ENCODE measurements at places on chromosomes 12 and 14.

- no peak overlapping the region for H3K4me3 ChIP-seq
- H3K36me3 ChIP-seq = no peaks in the 10 kb centered on the region
- DNase-seq = no peak
- H3K4me1 ChIP-seq = no peaks in the 10 kb centered on the region
- no peak overlapping the region for H3K27ac ChIP-seq
Observed at GRCh38 chr12:82019533-82019932, 260.4 kb upstream of the PPFIA2 start.

GRCh38 chr14:56160088-56160487 is 41.9 kb downstream of the PELI2 start:
- H3K27me3 ChIP-seq = no peaks in the 10 kb centered on the region
- no peak for DNase-seq
- no peak overlapping the region for H3K27ac ChIP-seq
- no peak overlapping the region for H3K4me3 ChIP-seq
- H3K36me3 ChIP-seq = no peaks in the 10 kb centered on the region

DNA sequence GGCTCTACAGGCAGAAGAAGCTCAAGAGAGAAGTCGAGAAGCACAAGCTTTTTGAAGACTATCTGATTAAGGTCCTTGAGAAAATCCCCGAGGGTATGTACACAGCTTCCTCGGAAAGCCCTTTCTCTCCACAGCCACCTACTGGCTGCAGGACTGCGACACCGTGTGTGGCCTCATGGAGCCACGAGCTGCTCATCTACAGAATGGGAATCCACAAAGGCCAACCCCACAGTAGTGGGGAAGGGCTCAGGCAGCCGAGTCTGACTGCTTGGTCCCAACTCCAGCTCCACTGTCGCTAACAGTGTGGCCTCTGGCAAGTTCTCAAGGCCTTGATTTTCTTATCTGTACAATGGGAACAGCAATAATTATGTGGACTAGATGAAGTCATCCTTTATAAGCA is 2.5 kb downstream of the CCDC197 start:
- H3K36me3 ChIP-seq = no peaks in the 10 kb centered on the region
- DNase-seq = no peak
- H3K27me3 ChIP-seq = no peaks in the 10 kb centered on the region
- H3K4me3 ChIP-seq = no peak overlapping the region
- H3K27ac ChIP-seq = no peak overlapping the region

DNA sequence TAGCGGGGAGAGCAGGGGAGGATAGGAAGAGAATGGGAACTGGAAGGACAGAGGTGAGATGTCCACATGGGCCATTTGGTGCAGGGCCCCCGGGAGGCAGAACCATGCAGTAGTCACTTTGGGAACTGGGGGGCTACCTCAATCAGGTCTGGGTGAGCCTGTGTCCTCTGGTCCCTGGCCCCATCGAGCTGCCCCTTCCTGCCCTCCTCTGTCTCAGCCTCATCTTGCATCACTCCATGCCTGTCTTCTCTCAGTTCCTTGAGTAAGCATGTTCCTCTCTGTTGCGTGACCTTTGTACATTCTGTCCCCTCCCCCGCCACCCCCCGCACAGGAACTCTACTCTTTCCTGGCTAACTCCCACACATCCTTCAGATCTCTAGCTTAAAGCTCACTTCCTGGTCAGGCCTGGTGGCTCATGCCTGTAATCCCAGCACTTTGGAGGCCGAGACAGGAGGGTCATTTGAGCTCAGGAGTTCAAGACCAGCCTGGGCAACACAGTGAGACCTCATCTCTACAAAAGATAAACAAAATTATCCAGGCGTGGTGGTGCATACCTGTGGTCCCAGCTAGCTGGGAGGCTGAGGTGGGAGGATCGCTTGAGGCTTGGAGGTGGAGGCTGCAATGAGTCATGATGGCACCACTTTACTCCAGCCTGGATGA is 23.2 kb downstream of the FOS start:
- no peak for DNase-seq
- no peaks in the 10 kb centered on the region for H3K4me1 ChIP-seq
- no peak overlapping the region for H3K4me3 ChIP-seq
- H3K36me3 ChIP-seq = no peaks in the 10 kb centered on the region
- no peak overlapping the region for H3K27ac ChIP-seq

GRCh38 chr14:32217301-32217700 is 14.2 kb upstream of the RNU6-8 start:
- H3K4me1 ChIP-seq = no peaks in the 10 kb centered on the region
- H3K4me3 ChIP-seq = no peak overlapping the region
- DNase-seq = no peak
- no peaks in the 10 kb centered on the region for H3K36me3 ChIP-seq

Data from pancreas (tissue), 10 donors.